GM06990 (cell line): ENCODE measurements at places on chromosomes 6 and 20.

GRCh38 chr20:44200371-44200770 is 10.2 kb downstream of the OSER1 start:
- no peak for DNase-seq

DNA sequence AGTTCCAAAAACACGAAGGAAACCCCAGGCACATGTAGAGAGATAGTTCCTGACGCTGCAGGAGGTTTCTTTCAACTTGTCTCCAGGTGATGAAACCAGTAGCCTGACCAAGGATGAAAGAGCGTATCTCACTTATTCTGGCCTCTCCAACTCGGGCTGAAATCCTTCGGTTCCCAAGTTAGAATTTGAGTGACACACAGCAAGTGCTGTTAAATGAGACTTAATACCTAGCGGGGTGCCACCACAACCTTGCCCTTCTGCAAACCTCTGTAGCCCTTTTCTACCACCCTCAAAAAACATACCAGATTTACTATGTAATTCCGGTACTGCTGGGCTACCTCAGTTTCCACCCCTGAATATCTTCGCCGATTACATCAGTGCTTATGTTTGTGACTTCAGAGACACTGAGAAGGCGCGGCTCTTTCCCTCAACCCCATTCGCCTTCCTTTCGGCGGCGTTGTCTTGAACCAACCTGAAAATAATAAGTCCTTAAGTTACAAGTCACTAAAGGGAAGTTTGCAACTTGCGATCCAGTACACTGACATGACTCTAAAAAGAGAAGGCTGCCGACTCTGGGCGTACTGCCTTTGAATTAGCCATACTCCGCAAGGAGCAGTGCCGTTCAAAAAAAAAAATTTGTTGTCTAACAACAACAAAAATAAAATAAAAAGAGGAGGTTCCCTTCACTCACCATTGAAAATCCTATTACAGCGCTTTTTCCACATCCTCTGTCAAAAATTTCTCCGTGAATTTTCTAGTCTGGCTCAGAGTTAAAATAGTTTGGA is 194.9 kb upstream of the ZNF184 start:
- DNase-seq = no peak

DNA sequence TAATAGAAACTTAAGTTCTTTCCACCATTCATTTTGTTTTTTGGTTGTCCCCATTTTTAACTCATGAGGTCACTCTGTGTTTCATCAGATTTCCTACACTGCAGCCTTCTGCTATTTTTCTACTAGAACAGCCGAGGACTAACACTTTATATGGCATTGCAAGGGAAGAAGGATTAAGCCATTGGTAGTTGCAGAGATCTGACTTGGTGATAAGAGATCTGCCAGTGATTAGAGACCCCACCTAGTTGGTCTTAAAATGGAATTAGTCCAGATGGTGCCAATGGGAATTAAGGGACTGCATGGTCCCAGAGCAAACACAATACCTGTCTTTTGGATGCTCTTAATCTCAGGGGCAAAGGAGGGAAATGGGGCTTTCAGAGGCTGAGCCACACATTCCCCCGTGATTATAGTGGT is 125.5 kb upstream of the TMEM170B start:
- DNase-seq = no peak

GRCh38 chr20:59988141-59988540 is 29.9 kb downstream of the CDH26 start:
- DNase-seq = no peak

GRCh38 chr6:13848522-13849150 is 34.3 kb upstream of the MCUR1 start:
- no peak for DNase-seq

- DNase-seq = no peak
Measured at GRCh38 chr6:38194282-38194572, 374.7 kb downstream of the ZFAND3 start.

DNA sequence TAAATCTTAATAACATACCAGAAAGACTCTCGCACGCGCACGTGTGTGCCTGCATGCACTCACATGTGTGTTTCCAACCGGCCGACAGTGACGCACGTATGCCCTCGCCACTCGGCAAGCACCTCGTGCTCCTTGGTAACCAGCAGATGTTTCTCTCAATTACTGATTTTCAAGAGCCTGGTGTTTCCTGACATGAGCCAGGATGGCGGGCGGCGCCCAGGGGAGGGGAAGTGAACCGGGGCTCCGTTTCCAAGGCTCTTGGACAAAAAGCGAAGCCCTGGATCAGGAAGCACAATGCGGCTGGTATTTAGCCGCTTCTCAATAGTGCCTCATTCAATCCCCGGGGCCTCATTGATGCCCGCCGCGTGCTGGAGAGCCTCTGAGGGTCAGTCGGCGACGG is 37.7 kb downstream of the PMEPA1 start:
- DNase-seq = no peak

- DNase-seq = no peak
Measured at GRCh38 chr6:153538491-153538890, 407.4 kb upstream of the RGS17 start.

DNA sequence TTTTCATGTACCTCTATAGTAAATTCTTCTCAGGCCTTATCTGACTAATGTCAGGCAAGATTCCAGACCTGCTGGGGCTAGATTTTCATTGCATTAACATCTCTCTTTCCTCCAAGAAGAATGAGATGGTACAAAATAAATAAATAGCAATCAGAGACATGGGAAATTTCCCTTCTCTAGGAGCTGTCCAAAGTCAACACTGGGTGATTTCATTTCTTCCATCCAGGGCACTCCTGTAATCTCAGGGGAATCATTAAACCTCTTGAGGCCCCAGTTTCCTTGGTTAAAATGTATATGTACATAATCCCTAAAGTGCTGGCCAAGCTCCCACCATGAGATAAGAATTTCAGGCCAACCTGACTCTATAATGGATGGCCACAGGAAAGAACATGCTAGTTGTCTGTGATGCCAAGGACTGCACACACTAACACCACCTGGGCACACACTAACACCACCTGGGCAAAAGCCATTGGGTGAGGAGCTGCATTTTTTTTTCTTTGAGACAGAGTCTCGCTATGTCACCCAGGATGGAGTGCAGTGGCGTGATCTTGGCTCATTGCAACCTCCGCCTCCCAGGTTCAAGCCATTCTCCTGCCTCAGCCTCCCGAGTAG is 912 bp downstream of the IL17F start:
- DNase-seq = no peak

GRCh38 chr6:73481969-73482368 is 20.4 kb downstream of the MTO1 start:
- no peak for DNase-seq

DNA sequence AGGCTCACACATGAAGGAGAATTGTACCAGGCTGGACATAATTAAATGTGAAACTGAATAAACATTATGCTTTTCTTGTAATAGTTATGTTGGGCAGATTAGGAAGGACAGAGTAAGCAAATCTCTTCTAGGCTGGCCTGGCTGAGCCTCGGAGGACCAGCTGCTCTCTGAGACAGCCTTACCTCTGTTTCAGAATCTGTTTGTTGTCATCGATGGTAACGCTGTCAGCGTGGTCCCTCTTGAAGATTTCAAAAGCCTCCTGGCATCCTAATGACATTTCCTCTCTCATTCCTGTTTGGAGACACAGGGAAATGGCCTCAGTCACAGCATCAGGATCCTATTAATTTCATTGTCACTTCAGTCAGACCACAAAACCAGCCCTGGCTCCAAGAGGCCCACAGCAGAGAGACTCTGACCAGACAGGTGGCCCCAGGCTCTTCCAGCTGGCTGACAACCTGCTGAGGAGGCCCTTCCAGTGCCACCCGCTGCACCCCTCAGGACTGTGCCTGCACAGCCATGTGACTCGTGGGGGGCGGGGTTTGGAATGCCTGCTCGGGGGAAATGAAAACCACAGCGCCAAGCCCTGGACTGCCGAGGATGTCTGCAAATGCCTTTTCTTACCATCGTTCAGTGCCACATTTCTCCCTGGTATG is 108.5 kb upstream of the KCNK16 start:
- no peak for DNase-seq

DNA sequence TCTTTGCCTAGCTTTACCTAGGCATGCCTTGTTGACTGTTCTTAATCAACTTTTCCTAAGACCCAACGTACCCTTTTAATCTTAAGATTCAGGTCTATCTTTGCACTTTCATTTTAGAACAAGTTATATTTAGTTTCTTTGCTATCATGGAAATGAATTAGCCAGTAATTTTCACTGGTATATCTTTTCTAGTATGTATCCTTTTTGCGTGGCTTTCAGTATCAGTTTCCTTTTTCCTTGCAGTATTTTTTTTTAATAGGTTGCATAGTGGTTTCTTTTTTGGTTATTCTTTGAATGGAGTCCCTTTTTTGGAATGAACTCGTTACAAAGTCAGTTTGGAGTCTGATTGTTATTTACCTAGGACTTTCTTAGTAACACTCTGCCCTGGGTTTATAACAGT is 7.3 kb downstream of the ANKEF1 start:
- no peak for DNase-seq

GRCh38 chr20:36824142-36824940 is 50.8 kb upstream of the DSN1 start:
- DNase-seq = no peak

DNA sequence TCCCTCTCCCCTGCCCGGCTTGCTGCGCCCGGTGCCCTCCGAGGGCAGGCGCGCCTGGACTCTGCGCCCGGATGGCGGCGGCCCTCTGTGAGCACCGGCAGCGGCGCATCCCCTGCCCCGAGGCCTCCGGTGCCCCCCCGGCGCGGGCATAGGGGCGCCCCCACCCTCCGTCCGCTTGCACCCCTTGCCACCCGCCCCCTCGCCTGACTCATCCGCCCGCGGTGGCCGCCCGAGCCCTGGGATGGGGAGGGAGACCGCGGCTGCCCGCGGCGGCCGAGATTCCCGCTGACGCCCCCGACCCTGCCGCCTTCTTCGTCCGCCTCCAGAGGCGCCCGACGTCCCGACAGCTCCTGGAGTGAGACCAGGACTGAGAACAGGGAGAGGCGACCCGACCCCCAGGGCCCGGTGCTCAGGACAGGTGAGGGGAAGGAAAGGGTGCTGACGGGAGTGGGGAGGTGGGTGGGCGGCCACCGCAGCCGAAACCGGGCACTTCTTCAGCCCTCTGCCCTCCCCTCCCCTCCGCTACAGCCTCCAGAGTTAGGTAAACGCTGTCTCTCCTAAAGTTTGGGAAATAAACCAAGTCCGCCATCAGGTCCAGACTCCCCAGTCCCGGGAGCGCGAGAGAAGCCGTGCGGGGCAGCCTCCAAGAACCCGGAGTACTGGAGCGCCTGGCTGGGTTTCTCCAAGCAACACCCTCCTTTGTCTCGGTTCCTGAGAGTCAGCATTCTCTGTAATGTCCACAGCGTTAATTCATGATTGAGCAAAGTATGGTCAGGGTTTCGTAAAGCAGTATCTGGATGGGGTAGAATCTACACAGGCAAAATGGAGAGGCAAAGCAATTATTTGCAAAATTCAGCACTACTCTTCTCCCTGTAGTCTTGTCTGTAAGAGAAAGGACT is 539 bp downstream of the TMEM200A start:
- DNase-seq = peak; percentile 28

DNA sequence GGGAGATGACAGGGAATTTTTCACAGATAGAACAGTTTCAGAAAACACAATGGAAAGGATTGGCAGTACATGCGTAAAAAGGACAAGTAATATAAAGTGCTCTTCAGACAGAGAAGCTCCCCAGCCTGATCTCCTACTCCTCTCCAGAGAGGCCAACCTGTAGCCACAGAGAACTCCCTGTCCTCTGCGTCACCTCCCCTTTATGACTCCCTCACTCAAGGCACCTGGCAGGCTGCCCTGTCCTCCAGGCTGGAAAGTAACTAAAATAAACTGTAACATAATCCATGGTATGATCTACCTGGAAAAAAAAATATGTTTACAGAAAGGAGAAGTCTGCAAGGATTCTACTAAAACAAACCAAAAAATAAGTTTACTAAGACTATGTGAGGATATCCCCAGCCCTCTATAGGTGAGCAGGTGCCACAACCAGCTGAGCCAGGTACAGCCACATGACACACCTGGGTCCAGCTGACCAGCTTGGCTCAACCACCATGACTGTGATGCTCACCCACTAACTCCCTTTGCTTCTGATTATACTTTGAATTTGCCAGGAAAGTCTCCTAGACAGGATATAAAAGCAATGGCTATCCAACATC is 29.2 kb downstream of the MBOAT1 start:
- DNase-seq = no peak

DNA sequence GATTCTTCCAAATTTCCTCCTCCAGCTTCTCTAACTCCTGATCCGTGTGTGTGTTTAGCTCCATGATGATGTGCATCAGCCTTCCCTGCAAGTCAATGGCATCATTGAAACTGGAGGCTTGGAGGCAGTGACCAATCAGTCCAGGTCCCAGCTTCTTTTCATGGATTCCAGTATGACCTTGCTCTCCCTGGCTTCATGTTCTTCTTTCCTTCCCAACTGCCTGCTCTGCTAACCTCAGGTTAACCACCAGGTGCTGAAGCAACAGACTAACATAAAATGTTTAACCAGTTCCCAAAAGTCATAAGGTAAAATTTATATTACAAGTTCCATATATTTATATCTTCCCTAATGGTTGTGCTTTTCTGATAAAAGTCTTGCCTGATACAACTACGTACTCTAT is 512.8 kb upstream of the EPHA7 start:
- no peak for DNase-seq

- DNase-seq = no peak
Measured at GRCh38 chr20:15265581-15266309, 928.3 kb upstream of the FLRT3 start.

DNA sequence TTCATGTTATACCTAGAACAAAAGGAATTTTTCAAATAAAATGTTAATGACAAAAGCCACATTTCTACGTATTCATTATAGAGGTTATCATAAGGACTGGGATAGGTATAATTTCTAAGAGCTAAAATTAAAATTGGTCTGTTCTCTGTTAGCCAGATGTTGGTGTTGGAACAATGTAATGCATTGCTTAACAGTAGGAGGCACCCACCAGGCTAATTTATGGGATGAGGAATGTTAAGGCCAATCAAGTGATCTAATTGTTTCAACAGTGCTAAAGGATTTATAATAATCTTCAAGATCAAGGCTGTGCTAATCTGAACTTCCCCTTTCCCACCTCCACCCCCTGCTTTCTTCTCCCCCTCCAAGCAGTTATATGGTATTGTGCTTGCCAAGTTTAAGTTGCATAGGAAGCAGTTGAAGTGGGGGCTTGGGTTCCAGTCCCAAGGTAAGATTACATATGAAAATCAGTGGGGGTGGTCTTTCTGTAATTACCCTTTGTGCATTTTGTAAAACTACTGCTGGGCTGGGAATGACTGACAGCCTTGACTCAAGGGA is 89.2 kb upstream of the BACH2 start:
- no peak for DNase-seq

GRCh38 chr6:148288541-148288940 is 54.1 kb upstream of the SASH1 start:
- no peak for DNase-seq

DNA sequence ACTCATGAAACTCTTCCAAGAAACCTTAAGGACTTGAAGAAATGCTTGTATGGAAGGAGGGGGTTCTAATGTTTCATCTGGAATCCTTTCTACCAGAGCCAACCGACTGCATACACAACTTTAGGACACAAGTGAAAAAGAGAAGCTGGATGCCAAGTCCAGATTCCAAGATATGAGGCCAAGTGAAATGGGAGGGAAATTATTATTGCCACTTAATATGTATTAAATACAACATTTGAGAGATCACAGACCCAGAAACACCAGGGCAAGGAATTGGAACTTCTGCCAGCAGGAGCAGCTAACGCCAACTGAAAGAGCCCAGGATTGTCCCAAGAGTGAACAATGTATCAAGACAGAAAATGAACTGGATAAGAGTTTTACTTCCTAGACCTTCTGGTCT is 144.2 kb downstream of the ARHGAP18 start:
- DNase-seq = no peak
